ENCODE measurements at places on chromosomes 4 and X.

DNA sequence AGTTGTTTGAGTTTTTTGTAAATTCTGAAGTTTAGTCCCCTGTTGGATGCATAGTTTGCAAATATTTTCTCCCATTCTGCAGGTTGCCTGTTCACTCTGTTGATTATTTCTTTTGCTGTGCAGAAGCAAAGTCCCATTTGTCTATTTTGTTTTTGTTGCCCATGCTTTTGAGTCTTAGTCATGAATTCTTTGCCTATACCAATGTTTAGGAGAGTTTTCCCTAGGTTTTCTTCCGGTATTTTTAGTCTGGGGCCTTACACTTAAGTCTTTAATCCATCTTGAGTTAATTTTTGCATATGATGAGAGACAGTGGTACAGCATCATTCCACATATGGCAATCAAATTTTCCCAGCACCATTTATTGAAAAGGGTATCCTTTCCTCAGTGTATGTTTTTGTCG, 405.8 kb upstream of the RPS6KA3 start:
- DNase-seq, result no peak

DNA sequence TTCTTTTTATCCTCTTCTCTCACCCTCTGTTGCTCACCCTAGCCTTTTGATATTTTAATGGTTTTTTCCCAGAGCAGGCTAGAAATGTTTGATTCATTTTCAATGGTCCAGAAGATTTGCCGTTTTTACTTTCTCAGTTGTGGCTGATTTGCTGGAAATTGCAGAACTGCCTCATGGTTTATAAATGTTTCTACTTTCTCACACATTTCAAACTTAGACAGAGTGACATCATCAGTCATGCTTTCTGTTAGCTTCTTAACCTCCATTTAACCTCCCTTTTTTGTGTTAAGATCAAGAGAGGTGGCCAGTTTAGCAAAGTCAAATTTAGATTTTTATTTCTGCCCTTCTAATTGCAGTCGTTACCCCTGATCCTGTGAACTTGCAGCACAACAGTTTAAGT, 8.7 kb downstream of the RXFP1 start:
- DNase-seq, result no peak

GRCh38 chrX:153865321-153865580, 20.7 kb downstream of the L1CAM start:
- no peak for DNase-seq

DNA sequence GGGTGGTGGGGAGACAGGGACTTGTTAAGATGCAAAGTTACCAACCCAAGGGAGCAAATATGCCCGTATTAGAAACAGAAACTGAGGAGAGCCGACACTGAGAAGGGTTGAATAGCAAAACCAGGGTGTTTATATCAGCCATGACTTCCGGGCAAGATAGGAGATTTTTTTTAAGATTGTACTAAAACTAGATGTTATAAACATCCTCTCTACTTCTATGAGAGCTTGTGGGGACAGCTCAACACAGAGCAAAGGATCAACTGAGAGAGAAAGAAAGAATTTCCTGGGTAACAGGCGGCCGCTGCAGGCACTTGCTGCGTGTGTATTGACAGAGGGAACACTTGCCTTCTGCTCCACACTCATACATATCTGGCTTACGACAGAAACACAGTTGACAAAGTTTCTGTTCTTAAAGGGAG, 49.1 kb upstream of the FBXW7 start:
- DNase-seq, result no peak

DNA sequence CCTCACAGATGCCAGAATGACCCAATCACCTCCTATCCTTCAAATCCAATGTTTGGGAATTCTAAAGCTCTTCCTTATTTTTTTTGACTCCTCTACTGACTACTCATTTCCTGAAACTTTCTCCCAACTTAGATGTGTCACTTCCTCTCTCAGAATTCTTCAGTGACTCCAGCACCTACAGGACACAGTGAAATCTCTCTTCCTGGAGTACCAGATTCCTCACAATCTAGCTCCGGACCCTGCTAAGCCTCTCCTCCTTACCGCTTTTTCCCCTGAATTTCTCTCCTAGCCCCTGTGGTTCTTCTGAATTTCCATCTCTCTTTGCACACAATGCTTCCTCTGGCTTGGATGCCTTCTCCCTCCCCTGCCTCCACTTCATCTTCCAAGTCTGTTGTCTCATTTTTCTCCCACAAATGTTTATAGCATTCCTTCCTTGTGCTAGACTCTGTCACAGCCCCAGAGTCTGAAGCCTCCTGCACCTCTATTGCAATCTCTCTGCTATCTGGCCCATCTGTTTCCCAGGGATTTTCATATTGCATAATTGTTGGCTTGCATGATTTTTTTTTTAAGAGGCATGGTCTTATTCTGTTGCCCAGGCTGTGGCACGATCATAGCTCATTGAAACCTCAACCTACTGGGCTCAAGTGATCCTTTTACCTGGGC, 80.1 kb downstream of the ANAPC4 start:
- DNase-seq, result no peak

DNA sequence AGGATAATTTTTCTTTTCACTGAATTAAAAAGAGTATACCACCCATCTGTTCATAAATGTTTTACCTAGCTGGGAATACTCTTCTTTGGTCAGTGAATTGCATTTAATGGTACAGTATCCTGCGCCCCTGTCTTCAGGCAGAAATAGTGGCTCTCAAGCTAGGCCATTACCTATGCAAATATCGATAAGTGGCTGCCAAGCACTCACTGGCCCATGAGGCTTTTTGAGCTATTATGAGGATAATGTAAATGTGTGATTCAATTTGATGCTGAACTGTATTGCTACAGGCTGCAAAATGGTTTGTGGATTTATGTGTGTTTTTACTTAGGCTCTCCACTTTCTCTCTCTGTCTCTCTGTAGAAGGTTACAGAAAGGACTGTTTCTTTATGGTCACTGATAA, 30.1 kb upstream of the MTMR1 start:
- DNase-seq, result no peak
